ENCODE measurements at places on chromosomes 11 and 22. TPM values are rescaled to one million over a fixed set of nuclear protein-coding genes. Genes with fewer than 3 reads are reported as not detected.

GRCh38 chr11:69260622-69261021 lies 33.3 kb upstream of the MYEOV start:
- no peaks in the 10 kb centered on the region for H3K36me3 ChIP-seq
- no peak for DNase-seq
- no peak overlapping the region for H3K4me3 ChIP-seq
- H3K4me1 ChIP-seq, result no peaks in the 10 kb centered on the region

Gene GGTLC3
- total RNA-seq, result not detected

DNA sequence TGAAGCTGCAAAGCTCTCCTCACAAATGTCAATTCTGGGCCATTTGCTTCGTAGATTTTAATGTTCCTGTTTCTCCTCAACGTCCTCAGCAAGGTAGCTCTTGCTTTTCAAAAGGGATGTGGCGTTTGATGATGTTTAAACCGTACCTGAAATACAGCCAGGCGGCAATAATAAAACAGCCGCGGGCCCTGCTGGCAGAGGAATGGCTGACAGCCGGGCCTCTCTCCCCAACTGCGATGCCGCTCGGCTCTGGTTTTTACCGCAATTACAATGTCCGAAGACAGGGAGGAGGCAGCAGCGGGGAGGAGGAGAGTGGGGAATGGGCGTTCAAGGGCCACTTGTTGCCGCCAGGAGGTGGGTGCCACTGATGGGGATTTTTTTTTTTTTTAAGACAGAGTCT lies 27.5 kb downstream of the MACROD1 start:
- no peak overlapping the region for H3K4me3 ChIP-seq
- no peak for DNase-seq
- no peaks in the 10 kb centered on the region for H3K27me3 ChIP-seq

DNA sequence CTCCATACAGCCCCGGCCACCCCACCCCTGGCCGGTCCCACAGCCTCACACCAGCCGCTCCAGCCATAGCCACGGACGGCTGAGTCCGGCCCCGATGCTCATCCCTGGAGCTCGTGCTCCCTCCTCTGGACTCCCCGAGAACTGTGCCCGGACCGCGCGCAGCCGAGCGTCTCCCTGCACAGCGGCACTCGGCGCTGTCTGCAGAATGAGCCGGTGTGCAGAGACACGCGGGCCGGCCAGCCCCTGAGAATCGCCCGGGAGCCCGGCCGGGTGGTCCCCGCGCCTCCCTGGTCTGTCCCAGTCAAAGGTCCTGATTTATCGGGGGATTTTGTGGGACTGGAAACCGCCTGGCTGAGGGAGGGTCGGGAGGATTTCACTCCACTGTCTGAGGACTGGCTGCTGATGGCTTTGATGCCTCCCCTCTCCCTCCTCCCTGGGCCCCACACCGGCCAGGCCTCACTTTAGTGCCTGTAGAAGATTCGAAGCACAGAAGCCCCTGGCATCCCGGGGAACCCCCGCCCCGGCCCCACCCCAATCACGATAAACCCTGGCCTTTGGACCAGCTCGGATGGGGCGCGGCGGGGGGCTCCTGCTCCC lies 102.7 kb downstream of the BRD1 start:
- no peaks in the 10 kb centered on the region for H3K27me3 ChIP-seq
- no peaks in the 10 kb centered on the region for H3K4me1 ChIP-seq
- H3K36me3 ChIP-seq, result no peaks in the 10 kb centered on the region
- H3K27ac ChIP-seq, result no peak overlapping the region
- H3K4me3 ChIP-seq, result no peak overlapping the region

Gene IFT27
- total RNA-seq, result 16.1 TPM

DNA sequence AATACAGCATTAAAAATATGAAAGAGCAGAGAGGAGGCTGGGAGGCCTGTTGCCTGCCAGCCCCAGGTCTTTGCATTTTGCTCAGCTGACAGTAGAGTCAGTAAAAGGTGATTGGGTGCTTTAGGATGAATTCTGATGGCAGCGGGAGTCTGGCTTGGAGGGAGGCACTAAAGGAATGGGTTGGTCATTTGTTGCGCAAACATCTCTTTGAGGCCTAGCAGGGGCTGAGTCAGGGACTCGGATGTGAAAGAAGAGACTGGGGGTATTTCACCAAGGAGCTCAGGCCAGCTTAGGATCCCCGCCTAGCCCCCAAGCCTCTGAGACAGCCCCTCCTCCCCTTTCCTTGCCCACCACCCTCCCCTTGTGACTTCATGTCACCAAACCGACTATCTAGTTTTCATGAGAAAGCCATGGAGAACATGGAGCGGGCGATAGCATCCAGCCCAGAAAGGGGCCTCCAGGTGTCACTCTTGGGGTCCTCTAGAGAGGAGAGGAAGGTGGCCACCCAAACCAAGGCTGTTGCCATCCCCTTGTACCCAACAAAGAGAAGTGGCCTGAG lies 9.7 kb downstream of the DGKZ start:
- no peak overlapping the region for H3K4me3 ChIP-seq
- no peaks in the 10 kb centered on the region for H3K4me1 ChIP-seq
- H3K27me3 ChIP-seq, result no peaks in the 10 kb centered on the region

Data from right lobe of liver (tissue), 6 donors.